ENCODE measurements at places on chromosomes 3 and 15.

GRCh38 chr15:69138963-69139362, 21.5 kb upstream of the GLCE start:
- no peak for DNase-seq

DNA sequence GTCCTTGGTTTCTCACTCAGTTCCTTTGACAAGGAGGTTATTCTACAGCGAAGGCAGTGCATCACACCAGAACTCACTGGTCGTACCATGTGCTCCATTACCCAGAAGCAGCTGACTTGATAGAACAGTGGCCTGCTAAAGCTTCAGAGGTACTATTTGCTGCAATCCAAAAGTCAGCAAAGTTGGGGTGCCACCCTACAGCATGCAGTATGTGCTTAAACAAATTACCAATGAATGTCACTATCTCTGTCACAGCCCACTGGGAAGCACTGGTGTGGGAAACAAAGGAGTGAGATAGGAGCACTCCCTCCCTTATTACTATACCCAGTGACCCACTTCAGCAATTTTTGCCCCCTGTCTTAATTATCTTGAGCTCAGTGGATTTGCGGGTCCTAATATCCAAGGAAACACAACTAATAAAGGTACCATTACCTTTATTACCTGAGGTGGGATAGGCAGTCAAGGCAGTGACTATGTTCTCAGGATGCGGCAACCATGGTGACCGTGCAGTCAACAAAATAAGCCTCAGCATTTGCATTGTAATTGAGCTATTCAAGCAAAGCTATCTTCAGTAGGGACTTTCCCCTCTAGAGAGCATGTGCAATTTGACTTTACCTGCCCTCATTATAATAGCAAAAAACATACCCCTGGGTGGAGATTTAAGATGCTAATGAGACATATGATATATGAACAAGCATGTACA, 199.4 kb downstream of the OCA2 start:
- no peak for DNase-seq

DNA sequence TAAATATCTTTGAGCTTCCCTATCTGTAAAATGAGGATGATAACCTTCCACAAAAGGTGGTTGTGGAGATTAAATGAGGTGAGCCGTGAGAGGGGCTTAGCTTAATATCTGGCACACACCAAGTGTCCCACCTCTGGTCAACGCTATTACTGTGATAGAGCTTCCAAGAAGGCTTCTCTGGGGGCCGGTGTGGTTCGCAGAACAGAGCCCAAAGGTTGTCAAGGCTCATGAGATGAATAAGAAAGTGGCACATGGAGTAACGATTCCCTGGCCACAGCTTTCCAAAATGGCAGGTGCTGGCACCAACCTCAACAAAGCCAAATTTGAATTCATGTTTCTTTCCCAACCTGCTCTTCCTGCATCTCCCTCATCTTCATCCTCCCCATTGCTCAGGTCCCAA, 10.4 kb downstream of the KY start:
- DNase-seq: no peak

- DNase-seq: no peak
Measured at GRCh38 chr3:77329116-77329515, 289.2 kb downstream of the ROBO2 start.

DNA sequence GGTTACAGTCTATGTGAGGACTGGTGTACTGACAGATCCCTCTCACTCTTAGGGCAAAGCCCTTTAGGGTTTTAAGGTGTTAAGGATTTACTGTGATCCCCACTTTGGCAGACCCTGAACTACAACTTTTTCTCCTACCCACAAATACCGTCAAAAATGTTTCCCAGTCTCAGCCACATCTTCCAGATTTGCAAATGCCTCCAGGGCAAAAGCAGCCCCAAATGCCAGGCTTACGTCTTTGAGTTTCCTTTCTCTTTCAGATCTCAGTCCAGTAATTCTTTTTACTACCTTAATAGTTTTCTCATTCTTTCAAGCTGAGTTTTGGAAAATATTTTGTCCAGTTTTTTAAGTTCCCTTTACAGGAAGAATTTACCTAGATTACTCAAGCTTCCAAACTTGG, 13.4 kb upstream of the ITGA11 start:
- no peak for DNase-seq

- no peak for DNase-seq
Measured at GRCh38 chr15:34594361-34594760, 10.9 kb upstream of the GOLGA8B start.

GRCh38 chr3:100093831-100094230, 20.5 kb downstream of the FILIP1L start:
- DNase-seq: no peak

- no peak for DNase-seq
Measured at GRCh38 chr3:9292516-9292915, 43.1 kb upstream of the SRGAP3 start.

DNA sequence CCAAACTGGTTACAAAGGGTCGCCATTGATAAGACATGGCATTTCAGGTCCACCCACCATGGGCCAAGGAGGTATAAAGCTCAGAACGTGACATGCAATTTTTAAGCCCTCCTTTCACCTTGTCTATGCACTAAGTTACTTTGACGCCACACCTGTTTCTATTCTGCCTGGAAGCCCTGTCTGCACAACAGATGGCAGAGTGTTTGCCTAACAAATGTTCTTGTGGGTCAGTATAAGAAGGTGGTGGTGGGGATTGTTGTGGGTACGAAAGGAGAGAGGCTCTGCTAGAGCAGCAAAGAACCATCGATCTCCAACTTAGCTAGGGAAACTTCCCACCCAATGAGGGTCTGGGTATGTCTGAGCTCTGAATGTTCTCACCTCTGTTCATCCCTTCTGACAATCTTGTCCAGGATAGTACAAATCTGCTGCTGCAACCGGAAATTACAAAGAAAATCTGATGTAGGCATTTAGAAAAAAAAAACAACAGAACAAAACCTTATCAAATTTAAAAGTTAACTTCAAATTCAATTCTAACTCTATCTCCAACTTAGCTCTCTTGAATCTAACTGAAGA, 945.0 kb upstream of the CFAP20DC start:
- no peak for DNase-seq

GRCh38 chr3:147649475-147649874, 240.3 kb downstream of the ZIC1 start:
- no peak for DNase-seq

DNA sequence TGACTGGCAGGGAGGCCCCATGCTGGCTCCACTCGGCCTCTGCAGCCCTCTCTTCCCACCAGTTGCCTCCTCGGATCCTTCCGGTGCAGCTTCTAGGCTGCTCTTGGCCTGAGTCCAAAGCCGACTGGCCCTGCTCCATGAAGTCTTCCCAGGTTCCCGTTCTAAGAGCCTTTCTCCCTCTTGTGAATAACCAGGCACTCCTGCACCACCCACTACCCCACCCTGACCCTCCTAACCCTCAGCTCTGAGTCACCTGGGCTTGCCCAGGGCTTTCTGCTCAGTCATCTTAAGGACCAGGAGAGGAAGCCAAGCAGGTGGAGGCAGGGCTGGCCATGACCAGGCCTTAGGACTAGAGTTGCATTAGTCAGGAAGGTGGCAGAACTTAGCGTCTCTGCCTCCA, 28.1 kb upstream of the CNBP start:
- DNase-seq: no peak

DNA sequence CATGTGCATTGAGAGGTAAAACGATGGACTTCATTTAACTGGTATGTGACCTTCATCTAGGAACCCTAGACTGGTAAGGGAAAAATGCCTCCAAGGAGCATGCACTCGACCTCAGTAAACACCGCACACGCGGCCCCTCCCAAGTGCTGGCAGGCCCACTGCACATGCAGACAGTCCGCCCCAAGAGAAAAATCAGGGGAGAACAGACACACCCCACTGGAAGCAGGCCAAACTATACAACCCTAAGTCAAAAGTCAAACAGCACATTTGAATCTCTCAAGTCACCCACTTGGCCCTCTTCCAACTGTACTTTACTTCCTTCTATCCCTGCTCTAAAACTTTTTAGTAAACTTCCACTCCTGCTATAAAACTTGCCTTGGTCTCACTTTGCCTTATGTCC, 250.1 kb upstream of the HES1 start:
- no peak for DNase-seq
